ENCODE measurements at places on chromosomes 5 and 9.

- no peak for DNase-seq
- no peak overlapping the region for H3K4me3 ChIP-seq
- H3K4me1 ChIP-seq = no peaks in the 10 kb centered on the region
- no peaks in the 10 kb centered on the region for H3K36me3 ChIP-seq
Measured at GRCh38 chr5:42366051-42366450, 57.2 kb upstream of the GHR start.

- DNase-seq = no peak
- no peaks in the 10 kb centered on the region for H3K36me3 ChIP-seq
- H3K4me3 ChIP-seq = no peak overlapping the region
- H3K27ac ChIP-seq = no peak overlapping the region
- no peaks in the 10 kb centered on the region for H3K4me1 ChIP-seq
Measured at GRCh38 chr9:132838291-132838690, 39.8 kb downstream of the AK8 start.

DNA sequence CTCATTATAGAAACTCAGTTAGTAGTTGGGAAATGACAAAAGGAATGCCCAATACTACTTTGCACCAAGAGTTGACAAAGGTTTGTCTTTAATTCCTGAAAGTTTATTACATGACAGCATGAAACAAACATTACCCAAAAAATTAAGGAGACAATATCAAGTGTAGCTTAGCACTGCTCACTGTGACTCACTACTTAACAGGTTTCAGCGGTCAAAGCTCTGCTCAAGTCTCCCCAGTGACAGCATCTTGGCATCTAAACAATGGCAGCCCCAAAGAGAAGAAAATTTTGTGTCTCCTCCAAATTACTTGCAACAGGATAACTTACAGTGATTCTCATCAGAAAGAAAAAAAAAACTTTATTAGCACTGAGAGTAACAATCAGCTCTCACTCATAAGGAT is 1030.2 kb downstream of the EFNA5 start:
- no peak overlapping the region for H3K27ac ChIP-seq
- no peak for DNase-seq
- no peaks in the 10 kb centered on the region for H3K36me3 ChIP-seq
- H3K4me3 ChIP-seq = no peak overlapping the region

GRCh38 chr9:76486151-76486550 is 27.2 kb downstream of the GCNT1 start:
- no peaks in the 10 kb centered on the region for H3K27me3 ChIP-seq
- H3K36me3 ChIP-seq = peaks cover 6% of the 10 kb centered on the region
- no peak overlapping the region for H3K4me3 ChIP-seq
- peaks cover 22% of the 10 kb centered on the region for H3K4me1 ChIP-seq
- no peak for DNase-seq
- H3K27ac ChIP-seq = no peak overlapping the region

DNA sequence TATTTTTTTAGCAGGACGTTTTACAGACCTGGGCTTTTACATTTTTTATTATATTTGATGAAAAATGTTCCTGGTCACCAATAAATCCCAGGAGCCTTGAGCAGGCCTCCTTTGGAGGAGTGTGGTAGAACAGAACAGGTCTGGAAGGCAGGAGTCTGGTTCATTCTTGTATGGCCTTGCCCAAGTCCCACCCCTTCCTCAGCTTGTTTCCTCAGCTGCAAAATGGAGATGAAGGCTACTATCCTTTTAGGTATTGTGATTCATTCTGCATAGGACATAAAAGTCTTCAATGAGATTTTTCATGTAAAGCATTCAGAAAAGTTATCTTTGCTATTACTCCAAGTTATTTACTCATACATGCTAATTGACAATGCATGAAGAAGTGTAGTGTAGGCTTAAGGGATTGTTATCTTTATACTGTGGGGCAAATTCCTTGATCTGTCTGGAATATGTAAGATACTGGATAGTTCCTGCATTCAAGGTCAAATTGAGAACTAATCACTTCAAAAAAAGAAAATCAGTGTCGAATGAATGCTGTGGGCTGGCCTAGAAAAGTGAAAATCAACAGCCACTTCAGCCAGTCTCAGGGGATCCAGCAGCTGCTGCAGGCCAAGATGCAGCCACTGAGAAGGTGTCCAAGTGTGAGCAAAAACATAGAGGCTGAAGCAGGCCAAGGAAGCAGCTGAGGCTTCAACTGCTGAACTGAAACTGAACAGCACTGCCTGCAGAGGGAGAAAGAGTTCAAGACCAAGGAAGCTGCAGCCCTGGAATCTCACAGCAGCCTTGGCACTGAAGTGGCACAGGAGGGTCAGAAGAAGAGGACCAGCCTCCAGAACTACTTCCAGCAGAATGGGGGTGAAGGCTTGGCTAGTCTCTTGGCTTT is 15.5 kb upstream of the SLC36A3 start:
- no peaks in the 10 kb centered on the region for H3K36me3 ChIP-seq
- no peak overlapping the region for H3K4me3 ChIP-seq

- H3K4me3 ChIP-seq = no peak overlapping the region
- no peaks in the 10 kb centered on the region for H3K27me3 ChIP-seq
- no peak overlapping the region for H3K27ac ChIP-seq
- peaks cover 37% of the 10 kb centered on the region for H3K4me1 ChIP-seq
- no peak for DNase-seq
Measured at GRCh38 chr9:4796988-4797853, 4.5 kb downstream of the RCL1 start.

Measured in central memory CD8-positive, alpha-beta T cell (primary cell).